ENCODE measurements at places on chromosomes 12 and 14. TPM values are rescaled to one million over a fixed set of nuclear protein-coding genes. Genes with fewer than 3 reads are reported as not detected.

OLR1 gene
- total RNA-seq: 1.2 TPM

LMO3 gene
- 57.0 TPM for total RNA-seq

IFNG-AS1 gene
- total RNA-seq: 0.32 TPM

VDR gene
- 0.79 TPM for total RNA-seq

IL26 gene
- not detected for total RNA-seq

AMN gene
- total RNA-seq: 0.21 TPM

A2ML1 gene
- 4.1 TPM for total RNA-seq

ANO4 gene
- total RNA-seq: 3.5 TPM

ZDHHC22 gene
- 0.16 TPM for total RNA-seq

POTEM gene
- total RNA-seq: not detected

CPNE8 gene
- 37.7 TPM for total RNA-seq

CD27 gene
- total RNA-seq: 0.26 TPM

RNASE2 gene
- 1.3 TPM for total RNA-seq

HOXC4 gene
- total RNA-seq: 1.6 TPM

GRIN2B gene
- total RNA-seq: 1.7 TPM
